ENCODE measurements at places on chromosomes 3 and 15.

GRCh38 chr3:183181606-183182005 is 19.1 kb upstream of the LAMP3 start:
- DNase-seq = no peak

DNA sequence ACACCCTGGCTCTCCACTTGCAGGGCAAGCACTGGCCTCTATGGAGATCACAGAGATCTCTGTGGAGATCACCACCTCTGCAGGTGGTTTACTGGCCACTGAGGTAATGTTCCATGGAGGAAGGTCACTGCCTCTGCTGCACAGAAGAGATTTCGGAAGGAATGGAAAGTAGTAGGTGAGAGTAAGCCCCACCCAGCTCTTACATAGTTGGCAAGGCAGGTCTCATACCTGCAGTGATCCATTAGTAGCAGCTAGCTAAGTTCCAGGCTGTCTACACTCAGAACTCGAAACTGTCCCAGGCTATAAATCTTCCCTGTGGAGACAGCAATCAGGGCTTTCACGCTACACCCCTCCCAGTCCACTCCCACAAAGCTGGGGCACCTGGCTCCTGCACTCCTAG is 194.3 kb upstream of the MANF start:
- no peak for DNase-seq

GRCh38 chr3:155382396-155383042 is 89.0 kb upstream of the STRIT1 start:
- no peak for DNase-seq

GRCh38 chr3:68173012-68173634 is 518.7 kb upstream of the SUCLG2 start:
- DNase-seq = no peak

DNA sequence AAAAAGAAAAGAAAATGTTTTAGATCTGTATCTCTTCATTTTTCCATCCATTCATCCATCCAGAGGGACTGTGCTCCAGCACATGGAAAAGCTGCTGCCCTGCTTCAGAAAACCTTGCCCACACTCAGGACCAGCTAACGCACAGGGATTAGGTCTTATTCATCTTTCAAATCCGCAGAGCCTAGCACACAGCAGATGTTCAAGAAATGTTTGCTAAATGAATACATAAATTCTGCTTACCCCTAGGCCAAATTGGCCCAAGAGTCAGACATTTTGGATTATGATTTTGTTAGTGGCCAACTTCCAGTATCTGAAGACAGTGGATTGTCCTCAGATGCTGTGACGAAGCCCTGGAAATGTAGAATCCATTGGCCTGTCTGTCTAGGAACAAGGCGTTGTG is 71.4 kb downstream of the GHSR start:
- DNase-seq = no peak

- no peak for DNase-seq
Measured at GRCh38 chr3:149115114-149115513, 14.3 kb upstream of the HPS3 start.

- no peak for DNase-seq
Measured at GRCh38 chr3:124810970-124811369, 76.2 kb downstream of the ITGB5 start.

GRCh38 chr15:67321352-67321751 is 66.8 kb downstream of the IQCH start:
- no peak for DNase-seq

GRCh38 chr15:25985165-25985564 is 122.0 kb upstream of the ATP10A start:
- DNase-seq = no peak

GRCh38 chr3:67509471-67510075 is 144.8 kb downstream of the SUCLG2 start:
- no peak for DNase-seq

- no peak for DNase-seq
Measured at GRCh38 chr15:59791755-59792154, 102.6 kb upstream of the BNIP2 start.

DNA sequence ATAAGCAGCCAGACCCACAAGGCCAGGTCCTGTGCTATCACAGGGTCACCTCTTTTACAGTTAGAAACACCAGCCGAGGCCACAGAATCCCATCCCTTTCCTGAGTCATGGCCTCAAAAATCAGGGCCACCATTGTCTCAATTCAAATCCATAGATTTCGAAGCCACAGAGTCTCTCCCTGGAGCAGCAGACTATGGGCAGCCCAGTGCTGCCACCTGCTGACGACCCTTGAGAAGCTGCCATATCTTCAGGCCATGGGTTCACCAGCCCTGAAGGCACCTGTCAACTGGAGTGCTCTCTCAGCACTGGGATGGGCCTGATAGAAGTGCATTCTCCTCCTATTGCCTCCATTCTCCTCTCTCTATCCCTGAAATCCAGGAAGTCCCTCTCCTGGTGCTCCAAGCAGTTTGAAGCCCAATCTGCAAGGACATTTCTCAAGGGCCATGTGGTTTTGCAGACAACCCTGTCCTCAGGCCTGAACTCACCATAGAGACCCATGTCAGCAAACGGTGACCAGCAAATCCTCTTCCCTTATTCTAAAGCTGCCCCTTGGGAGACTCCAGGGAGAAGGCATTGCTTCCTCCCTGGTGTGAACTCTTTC is 39.6 kb downstream of the TGM4 start:
- DNase-seq = peak; percentile 62

- no peak for DNase-seq
Measured at GRCh38 chr15:79243723-79244122, 38.8 kb upstream of the ANKRD34C start.

DNA sequence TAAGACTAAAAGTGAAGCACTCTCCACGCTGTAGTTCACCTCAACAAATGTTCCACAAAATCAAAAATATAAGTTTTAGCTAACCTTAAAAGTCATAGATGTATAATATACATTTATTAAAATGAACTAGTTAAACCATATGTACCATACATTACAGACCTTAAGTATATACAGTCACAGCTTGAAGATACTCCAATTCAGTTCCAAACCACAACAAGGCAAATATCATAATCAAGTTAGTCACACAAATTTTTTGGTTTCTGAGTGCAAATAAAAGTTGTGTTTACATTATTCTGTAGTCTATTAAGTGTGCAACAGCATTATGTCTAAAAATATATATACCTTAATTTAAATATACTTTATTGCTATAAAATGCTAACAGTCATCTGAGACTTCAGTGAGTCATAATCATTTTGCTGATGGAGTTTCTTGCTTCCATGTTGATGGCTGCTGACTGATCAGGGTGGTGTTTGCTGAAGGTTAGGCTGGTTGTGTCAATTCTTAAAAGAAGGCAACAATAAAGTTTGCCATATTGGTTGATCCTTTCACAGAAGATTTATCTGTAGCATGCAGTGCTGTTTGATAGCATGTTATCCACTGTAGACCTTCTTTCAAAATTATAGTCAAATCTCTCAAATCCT is 736.7 kb downstream of the NSUN3 start:
- no peak for DNase-seq

DNA sequence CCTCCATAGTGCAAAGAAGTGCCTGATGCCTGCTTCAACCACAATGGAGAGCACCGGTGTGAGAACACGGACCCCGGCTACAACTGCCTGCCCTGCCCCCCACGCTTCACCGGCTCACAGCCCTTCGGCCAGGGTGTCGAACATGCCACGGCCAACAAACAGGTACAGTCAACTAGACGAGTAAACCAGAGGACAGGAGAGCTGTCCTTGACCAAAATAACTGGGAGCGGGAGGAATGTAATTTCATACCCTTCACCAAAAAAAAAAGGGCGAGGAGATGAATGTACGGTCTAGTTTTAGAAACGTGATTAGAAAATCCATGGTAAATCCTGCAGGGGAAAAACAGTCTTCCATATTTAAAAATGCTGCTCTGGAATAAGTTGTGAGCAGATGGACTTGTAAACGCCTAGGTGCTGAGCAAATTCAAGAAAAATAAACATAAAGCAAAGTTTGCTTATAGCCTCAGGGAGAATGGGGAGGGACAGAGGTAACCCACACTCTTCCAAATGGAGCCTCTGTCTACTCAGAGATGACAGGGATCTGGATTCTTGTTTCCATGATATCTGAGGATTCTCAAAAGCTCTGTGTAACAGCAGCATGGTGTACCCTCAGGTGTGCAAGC is 8.4 kb downstream of the THBS1 start:
- no peak for DNase-seq

DNA sequence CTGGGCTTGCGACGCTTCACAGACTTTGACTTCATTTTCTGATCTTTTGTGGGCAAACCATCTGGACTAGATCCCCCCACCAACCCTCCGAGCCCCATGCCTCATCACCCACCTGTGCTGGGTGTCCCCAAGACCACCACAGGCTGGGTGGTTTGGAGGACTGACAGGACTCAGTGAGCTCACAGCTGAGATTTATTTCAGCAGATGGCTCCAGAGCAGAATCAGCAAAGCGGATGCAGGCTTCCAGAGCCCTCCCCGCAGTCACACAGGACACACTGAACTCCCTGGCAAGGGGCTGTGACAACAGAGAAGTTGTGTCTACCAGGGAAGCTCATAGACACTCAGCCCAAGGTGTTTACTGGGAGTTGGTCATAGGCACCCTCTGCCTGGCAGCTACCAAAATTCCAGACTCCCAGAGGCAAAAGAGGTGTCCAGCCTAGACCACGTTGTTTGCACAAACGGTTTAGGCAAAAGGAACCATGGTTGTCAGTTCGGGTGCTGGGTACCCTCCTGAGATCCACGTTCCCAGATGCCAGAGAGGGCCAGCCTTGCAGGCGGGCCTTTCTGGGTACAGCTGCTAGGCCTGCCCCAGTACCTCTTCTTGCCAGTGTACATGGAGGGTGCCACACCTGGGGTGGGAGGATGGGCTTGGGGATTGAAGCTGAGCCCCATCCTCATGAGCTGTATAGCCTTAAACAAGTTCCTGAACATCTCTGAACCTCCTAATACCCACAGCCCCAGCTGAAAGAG is 170.3 kb downstream of the NSMCE3 start:
- DNase-seq = no peak

DNA sequence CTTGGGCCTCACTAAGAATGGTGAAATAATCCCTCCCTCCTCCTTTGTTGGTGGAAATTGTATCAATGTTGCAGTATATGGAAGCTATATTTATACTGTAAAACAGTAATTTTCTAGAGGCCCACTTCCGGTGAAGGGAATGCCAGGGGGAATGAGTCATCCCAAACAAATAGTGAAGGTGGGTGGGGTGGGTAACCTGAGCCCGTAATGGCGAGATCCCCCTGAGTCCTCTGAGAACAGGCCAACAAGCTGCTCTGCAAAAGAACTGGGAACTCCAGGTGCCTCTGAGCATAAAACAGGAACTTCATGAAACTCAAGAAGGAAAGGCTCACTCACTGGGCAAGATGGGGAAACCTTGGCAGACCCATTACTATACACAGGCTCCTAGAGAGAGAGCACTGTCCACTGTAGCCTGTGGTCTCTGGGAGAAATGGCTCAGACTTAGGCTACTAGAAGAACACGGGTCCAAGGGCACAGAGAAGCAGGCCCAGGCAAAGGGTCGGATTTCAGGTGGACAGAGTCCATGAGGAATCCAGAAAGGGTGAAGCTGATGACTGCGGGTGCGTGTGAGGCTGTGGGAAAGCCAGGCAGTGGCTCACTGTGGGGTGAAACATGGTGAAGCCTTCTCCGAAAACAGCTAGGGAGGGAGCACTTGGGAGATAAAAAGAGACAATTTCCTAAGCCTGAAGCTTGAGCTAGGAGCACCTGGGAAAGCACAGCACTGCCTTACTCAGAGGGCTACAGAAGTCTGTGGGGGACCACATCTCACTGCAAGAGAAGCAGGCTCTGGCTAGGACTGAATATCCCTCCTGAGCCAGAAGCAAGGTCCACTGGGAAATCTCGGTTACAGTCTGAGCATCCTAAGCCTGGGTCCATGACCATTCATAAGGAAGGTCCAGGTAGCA is 19.8 kb downstream of the LARP6 start:
- DNase-seq = no peak

- no peak for DNase-seq
Measured at GRCh38 chr3:71055257-71056001, 528.1 kb downstream of the FOXP1 start.

DNA sequence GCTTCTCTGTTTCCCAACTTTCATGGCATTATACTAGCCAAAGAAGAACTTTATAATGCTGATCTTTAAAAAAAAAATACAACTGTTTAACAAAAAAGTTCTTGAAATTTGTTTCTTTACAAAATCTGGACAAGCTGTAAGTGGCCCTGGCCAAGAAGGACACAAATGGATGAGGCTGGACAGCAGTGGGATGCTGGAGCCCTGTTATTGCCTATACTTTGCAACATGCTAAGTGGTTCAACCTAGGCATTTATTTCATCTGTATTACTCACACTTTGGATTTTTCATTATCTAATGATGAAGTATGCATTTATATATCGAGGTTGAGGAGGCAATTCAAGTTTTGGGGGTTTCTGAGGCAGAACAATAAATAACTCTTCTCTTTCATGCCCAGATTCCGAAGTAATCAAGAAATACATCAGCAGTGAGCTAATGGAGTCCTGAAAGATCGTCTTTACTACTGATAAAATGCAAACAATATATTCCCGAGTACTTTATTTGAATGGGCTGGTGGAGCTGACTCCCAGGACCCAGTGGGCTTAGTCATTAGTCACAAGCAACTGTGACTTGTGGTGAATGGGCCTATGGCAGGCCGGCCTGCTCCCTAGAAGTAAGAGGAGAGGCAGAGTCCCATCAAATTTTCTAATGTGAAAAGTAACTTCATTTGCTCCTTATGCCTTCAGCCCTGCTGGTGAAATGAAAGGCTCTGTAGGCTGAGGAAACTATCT is 177.3 kb upstream of the DPH6 start:
- DNase-seq = no peak

DNA sequence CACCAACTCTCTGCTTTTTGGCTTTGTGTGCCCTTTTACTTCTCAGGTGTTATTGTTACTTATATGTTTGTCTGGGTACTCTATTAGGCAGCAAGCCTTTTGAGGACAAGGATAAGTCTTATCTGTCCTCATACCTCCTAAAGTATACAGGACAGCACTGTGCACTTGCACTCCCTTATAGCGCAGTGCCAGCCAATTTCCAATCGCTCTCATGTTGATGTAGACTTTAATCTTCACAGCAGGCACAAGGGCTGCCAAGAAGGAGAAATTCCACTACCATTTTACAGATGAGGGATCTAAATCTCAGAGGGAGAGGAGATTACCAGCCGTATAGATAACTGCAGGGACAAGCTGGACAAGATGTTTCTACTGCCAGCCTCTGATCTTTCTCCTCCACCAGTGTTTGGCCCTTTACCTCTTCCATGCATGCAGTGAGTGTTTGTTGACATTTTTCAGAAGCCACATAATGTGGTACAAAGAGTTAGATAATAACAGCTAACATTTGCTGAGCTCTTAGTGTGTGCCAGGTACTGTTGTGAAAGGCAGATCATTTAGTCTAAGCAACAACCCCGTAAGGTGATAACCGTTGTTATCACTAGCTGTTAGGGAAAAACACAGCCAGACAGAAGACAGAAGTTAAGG is 30.1 kb downstream of the SST start:
- DNase-seq = no peak

GRCh38 chr15:37789881-37790280 is 144.6 kb upstream of the TMCO5A start:
- DNase-seq = no peak

Measured in T-helper 9 cell (primary cell).